ENCODE measurements at places on chromosomes 2 and 18.

DNA sequence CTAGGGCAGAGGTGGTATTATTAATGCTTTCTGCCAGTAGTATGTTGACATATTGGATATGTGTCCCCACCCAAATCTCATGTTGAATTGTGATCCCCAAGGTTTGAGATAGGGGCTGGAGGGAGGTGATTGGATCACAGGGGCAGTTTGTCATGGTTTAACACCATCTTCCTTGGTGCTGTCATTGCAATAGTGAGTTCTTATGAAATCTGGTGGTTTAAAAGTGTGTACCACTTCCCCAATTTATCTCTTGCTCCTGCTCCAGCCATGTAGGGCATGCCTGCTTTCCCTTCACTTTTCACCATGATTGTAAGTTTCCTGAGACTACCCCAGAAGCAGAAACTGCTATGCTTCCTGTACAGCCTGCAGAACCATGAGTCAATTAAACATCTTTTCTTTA lies 47.1 kb upstream of the THSD7B start:
- no peak for DNase-seq

DNA sequence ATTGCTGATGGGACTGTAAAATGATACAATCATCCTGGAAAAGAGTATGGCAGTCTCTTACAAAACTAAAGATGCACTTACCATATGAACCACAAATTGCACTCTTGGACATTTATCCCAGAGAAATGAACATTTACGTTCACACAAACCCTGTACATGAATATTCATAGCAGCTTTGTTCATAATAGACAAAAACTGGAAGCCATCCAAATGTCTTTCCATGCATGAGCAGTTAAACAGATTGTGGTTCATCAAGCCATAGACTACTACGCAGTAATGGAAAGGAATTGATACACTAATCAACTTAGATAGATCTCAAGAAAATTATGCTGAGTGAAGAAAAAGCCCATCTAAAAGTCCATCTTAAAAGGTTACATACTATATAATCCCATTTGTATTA lies 156.1 kb upstream of the SLC39A10 start:
- no peak for DNase-seq

DNA sequence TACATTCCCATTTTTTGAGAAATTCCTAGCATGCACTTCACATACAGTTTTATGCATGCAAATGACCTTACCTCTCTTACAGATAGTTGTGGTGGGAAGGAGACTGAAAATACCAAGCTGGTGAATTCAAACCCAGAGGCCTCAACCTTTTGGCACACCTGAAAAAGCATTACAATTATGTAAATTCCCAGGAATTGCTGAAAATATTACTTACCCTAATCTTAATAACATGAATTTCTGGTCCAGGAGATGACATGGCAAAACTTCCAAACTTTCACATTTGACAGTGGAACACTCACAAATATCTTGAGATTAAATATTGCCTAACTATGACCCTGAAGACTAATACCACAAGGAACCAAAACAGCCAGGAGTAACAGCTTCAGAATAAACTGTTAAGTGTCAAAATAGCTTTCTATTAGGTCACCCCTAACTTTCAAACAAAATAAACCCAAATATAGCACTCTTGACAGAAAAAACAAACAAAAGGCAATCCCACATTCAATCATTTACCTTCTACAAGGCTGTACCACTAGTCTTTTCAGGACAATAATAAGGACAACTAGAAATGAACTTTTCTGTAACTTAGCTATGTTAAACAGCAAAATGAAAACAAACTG lies 10.9 kb upstream of the PEX13 start:
- DNase-seq = no peak

DNA sequence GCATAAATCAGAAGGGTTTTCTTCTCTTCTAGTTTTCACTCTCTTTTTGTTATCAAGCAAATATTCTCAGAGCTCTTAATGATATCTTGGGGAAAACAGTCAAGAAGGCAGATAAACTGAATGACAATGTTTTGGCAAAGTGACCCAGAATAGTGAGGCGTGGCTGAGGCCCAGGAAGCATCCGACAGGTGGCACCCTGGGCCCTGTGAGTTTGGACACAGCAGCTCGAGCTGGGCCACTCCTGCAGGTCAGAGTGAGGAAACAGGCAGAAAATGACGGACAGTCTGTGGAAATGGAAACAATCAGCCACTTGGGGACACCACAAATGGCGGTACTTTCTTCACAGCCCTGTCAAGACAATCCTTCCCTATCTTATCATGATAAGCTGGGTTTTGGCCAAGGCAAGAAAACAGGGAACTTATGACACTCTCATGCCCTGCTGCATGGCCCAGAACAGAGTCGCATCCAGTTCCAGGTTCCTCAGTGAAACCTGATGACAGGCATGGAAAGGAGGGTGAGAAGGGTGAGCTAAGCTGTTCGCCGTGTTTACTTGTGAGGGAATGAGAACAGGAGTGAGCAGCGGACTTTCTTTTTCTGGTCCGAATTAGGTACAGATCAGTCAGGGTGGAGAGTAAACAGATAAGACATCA lies 32.1 kb downstream of the MRPL44 start:
- DNase-seq = no peak
